ENCODE measurements at places on chromosomes 2 and 18.

GRCh38 chr2:217437290-217437870 lies 565.4 kb downstream of the TNS1 start:
- DNase-seq, result no peak

GRCh38 chr2:177724398-177725287 lies 332.1 kb downstream of the AGPS start:
- peak; percentile 43 for DNase-seq

DNA sequence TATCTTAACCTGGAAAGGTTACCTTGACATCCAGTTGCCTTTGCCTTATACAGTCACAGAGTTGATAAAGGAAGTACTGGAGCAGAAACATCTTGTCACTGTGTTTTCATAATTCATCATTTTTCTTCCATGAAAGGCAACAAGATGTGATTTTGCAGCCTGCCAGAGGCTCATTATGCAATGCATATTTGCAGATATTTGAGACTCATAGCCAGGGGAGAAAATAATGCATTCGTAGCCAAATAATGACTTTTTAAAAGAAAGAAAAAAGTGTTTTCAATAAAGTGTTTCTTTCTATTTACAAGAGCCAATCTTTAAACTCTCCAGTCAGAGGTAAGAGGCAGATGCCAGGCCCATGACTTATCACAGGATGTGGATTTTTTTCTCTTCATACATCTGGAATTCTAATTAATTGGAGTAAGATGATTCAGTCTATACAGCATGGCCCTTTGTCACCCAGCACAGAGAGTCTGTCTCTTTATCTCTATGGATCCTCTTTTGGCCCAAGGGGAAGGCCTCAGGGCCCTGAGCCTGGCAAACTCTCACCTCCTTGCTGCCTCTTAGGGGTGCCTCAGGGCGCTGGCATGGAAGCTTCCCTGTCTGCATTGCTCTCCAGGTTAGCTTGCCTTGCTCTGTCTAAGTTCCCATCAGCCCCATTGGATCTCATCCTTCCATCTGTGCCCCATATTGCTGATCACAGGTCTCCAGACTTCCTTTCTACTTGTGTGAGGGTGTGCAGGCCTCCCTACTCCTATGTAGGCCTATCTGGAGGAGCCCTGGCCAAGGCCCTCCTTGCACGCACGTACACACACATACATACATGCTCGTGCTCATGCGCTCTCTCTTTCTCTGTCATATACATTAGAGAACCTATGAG lies 247.7 kb downstream of the TPGS2 start:
- no peak for DNase-seq

DNA sequence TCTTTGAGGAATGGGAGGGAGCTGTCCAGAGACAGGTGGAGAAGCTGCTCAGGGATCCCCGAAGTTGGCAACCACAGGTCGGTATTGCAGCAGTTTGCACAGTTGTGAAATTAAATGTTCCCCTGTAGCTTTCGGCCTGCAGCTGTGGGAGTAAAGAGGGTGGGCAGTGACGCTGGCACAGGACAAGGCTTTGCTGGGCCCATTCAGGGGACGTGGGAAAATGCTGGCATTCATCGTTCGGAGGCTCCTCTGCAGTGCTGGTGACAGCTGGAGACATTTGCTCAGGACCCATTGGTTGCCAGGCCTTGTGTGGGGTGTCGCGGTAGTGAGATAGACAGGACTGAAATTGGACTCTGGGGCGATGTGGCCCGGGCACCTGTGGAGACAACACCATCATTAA lies 173.7 kb downstream of the MYCN start:
- no peak for DNase-seq

- DNase-seq, result no peak
Measured at GRCh38 chr18:46485675-46486194, 171.3 kb downstream of the LOXHD1 start.

GRCh38 chr2:66198873-66199272 lies 236.1 kb upstream of the MEIS1 start:
- DNase-seq, result no peak
